ENCODE measurements at places on chromosomes 1 and 21.

- no peak for DNase-seq
Observed at GRCh38 chr1:22613951-22614350, 22.5 kb upstream of the C1QA start.

DNA sequence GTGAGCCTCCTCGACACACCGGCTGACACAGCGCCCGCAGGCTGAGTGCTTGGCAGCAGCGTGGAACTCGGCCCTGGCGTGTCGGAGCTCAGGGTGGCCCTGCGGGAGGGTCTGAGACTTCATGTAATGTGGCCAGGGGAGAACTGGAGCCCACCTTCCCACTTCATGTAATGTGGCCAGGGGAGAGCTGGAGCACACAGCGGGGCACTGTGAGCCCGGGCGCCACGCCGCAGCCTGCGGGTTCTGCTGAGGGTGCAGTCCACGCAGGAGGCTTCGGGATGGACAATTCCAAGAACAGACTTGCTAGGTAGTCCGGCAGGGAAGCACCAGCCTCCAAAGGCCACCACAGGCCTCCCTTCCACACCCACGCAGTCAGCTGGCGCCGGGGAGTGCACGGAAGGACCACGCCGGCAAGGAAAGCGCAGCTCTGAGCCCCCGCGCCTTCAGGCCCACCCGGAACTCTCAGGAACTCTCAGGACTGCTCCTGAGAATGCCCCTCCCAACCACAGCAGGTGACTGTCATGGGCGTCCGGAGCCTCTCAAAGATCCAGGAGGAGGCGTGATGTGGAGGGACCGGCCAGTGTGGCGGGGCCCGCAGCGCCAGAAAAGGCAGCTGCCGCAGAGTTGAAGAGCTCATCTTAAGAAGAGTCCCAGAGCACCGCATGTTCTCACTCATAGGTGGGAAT, 19.3 kb upstream of the ADARB1 start:
- no peak for DNase-seq

- peak; percentile 34 for DNase-seq
Observed at GRCh38 chr1:221829327-221830015, 87.6 kb upstream of the DUSP10 start.

DNA sequence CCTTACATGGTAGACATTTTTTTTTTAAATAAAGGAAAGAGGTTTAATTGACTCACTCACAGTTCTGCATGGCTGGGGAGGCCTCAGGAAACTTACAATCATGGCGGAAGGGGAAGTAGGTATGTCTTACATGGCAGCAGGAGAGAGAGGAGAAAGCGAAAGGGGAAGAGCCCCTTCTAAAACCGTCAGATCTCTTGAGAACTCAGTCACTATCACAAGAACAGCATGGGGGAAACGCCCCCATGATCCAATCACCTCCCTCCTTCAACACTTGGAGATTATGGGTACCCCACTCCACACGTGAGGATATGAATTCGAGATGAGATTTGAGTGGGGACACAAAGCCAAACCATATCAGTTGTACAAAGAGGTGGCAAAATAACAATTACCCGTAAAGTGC, 301.7 kb downstream of the GRIK1 start:
- DNase-seq: no peak

DNA sequence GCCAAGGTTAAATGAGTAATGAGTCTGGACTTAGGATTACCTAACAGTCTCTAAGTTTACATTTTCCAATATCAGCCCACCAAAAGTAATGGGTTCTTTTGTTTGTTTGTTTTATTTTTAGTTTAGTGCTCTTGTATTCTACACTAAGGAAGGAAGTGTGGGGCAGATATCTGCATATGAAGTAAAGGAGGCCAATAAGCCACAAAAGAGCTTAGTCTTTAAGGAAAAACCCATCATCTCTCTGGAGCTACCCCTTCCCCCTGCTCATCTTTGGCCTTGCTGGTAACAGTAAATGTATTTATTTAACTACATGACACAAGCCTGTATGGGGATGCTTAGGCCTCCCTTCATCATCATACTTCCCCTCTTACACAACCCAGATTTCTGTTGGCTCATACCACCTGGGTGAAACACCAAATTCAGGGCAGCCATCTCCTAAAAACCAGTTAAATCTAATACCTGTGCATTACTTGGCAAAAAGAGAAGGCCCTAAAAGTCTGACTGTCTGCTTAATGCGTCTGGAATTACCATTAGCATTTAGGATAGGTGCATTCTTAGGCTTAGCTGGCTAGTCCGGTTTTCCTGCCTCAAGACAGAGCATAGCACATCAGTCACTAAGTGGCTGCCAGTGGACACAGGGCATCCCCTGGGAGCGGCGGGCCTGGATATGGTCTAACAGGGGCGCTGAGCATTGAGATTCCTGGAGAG, 96.8 kb upstream of the ADGRL2 start:
- no peak for DNase-seq
